ENCODE measurements at places on chromosomes 7 and 10. TPM values are rescaled to one million over a fixed set of nuclear protein-coding genes. Genes with fewer than 3 reads are reported as not detected.

Gene WASL
- total RNA-seq, result 15.6 TPM

Gene VSTM2A
- not detected for total RNA-seq

Gene DENND2A
- total RNA-seq, result 4.8 TPM

Gene ZNF775
- 4.0 TPM for total RNA-seq

Gene SLC29A4
- total RNA-seq, result 6.5 TPM

Gene RPS24
- total RNA-seq, result 1,054 TPM

Gene ZNF365
- 6.0 TPM for total RNA-seq

Gene C10orf67
- total RNA-seq, result not detected

Gene ANKRD7
- total RNA-seq, result 0.20 TPM

Gene HBP1
- 118 TPM for total RNA-seq

Gene AQP1
- 335 TPM for total RNA-seq

Gene NAT16
- not detected for total RNA-seq

Gene TFR2
- total RNA-seq, result 1.9 TPM

Gene TRIM74
- 0.23 TPM for total RNA-seq
